ENCODE measurements at places on chromosomes 4 and X.
A peak's percentile ranks its signal among the peaks of the same experiment; 100 is the strongest.

- DNase-seq = no peak
Observed at GRCh38 chr4:108119199-108119800, 49.4 kb downstream of the LEF1 start.

DNA sequence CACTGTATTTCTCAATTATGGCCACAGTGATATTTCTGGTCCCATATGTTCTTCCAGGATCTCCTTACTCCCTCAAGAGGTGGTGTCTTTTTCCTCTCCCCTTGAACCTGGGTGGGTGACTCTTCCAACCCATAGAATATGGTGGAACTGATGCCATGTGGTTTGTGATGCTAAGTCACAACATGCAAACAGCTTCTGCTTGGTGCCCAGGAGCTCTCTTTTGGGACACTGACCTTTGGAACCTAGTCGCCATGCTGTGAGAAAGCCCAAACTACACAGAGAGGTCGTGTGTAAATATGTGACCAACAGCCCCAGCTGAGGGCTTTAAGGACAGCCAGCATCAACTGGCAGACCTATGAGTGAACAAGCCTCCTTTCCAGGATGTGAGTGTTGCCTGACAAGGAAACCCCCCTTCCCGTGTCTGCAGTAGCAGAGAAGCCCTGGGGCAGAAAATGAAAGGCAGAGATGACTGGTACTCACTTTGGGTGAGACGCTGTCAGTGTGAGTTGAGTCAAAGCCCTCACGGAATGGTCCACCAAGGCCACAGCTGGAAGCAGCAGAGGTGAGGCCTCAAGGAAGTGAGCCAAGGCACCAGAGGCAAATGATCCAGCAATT lies 223.4 kb downstream of the BCOR start:
- no peak for DNase-seq

- DNase-seq = no peak
Observed at GRCh38 chrX:36019125-36019524, 99.6 kb downstream of the CFAP47 start.

- no peak for DNase-seq
Observed at GRCh38 chrX:2336181-2336580, 164.6 kb downstream of the DHRSX start.

GRCh38 chr4:168832763-168833575 lies 177.1 kb downstream of the CBR4 start:
- DNase-seq = peak; percentile 23

DNA sequence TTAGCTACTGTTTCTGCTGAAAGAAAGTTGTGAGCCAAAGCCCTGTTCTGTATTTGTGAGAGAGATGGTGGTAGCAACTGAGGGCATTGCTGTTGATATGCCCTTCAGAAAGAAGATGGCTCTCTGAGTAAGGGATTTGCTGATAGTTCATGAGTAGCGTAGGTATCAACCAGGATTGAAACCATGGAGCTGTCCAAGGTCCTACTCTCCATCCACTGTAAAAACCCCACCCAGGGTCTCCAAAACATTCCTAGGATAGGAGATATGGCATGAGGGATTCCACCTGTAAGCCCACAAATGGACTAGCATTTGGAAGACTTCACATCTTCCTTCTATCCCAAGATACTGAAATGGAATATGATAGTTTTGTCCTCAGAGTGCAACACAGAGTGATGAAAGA lies 277.1 kb upstream of the PRKX start:
- no peak for DNase-seq

GRCh38 chrX:118637997-118638396 lies 89.4 kb upstream of the IL13RA1 start:
- DNase-seq = no peak

GRCh38 chr4:104395168-104395614 lies 99.5 kb downstream of the CXXC4 start:
- no peak for DNase-seq

DNA sequence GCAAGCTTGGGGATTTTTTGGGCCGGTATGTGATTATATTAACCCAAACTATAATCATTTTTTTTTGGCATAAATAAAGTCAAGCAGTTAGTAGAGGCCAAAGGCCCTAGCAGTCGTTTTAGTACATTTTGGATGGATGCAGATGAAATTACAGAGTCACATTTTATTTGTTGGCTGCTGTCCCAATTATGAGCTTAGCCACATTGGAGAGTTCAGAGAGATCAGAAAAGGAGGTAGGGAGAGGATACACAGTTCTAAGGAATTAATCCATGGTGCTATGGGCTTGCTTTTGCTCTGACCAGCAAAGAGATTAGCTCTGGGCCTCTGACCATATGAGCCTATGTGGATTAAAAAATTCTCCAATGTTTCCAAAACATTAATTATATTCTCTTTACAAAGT lies 395.1 kb downstream of the RAPGEF2 start:
- no peak for DNase-seq

- peak; percentile 79 for DNase-seq
Observed at GRCh38 chr4:164731827-164732474, 22.0 kb upstream of the SMIM31 start.

DNA sequence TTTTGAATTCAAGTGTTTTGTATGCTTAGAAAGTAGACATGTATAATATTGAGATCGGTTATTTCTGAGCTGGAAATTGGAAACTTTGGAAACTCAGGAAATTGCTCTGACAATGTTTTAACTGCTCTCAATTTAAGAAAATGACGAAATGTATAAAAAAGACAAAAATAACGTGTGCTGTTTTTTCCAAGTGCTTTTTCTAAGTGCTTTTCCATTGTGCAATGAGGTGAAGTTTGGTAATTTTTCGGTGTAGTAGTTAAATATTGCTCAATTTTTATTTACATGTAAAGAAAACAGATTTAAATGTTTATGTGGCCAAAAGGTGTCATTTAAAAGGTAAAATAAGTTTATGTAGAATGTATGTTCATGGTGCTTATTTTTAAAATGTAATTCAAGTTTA lies 39.4 kb upstream of the RHOH start:
- DNase-seq = no peak

DNA sequence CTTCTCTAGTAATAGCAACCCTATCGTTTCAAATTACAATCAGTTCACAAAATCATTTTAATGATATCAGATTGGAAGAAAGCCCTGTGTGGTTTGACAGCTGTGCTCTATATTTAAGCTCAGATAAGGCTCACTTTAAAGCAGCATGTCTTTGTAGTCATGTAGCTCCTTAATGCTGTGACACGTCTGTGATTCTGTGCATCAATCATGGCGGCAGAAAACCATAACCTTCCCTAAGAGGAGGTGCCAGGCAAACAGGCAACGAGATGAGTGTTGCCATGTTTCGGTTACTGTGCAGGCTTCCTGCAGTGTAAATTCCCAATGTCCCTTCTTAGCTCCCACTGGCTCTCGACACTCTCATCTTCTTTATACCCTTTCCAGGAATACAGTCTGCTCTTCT lies 212.7 kb downstream of the GRID2 start:
- no peak for DNase-seq

- DNase-seq = no peak
Observed at GRCh38 chr4:90241008-90241407, 113.8 kb downstream of the CCSER1 start.

DNA sequence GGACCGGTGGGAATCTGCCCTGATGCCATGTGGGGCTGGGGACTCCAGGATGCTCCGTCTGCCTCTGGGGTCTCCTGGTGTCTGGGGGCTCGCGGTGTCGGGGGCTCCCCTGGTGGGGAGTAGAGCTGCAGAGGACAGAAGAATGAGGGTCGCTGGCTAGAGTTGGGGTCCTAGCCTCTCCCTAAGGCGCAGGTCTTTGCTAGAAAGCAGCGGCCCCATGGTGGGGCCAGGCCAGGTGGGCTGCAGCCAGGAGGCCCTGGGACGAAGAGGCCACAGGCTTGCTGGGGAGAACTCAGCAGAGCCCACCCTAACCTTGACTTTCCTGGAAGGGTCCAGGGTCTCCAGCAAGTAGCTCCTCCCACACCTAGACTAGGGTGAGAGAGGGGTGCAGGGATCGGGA lies 21.4 kb downstream of the FGFRL1 start:
- no peak for DNase-seq

DNA sequence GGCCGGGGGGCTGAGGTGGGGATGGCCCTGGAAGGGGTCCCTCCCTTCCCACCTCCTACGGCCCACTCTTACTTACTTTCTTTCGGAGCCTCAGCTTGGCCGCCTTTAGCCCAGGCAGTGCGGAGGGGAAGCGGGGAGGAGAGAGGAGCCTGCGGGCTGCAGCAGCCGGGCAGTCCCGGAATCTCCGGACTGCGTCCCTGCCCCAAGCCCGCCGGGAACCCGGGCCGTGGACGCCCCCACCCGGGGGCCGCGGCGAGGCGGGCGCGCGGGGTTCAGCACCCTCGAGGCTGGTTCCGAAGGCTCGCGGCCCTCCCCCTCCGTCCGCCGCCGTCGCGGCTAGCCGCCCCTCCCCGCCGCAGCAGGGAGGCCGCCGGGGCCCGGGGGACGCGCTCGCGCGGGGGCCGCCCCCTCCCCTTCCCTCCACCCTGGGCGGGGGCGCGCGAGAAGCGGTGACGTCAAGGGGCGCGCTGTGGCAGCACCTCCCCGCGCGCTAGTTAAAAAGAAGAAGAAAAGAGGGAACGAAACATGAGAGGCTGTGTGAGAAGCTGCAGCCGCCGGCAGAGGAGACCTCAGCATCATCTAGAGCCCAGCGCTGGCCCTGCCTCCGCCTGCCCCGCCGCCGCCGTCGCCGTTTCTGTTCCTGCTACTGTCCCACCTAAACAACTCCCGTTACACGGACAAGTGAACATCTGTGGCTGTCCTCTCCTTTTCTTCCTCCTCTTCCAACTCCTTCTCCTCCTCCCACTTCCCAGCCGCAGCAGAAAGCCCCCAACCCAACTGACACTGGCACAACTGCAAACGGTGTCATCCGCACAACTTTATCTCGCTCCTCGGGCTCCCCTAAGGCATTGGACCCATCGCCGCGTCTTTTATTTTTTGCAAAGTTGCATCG lies at the start of gene HHIP:
TSS of gene HHIP (plus strand) at position 526 of the 892 bp plus-strand sequence. CDS start 520 bp downstream, outside the sequence.
- peak; percentile 69 for DNase-seq

- no peak for DNase-seq
Observed at GRCh38 chr4:73730292-73730691, 10.1 kb upstream of the CXCL8 start.

DNA sequence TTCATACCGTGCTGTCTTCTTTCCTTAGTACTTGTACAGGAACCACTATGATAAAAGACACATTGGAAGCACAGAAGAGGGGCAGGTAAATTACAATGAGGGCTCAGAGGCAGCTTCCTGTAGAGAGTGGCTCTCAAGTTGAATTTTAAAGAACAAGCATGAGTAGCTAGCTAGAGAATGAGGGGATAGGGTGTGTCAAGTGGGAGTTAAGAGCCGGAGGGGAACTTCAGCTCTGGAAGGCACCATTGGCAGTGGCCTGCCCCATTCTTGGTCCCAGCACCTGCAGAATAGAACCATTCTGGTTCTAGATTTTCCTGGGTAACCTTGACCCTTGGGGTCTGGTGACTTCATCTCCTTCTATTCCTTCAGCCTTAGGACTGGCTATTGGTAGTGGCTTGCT lies 34.0 kb upstream of the JADE1 start:
- DNase-seq = no peak

DNA sequence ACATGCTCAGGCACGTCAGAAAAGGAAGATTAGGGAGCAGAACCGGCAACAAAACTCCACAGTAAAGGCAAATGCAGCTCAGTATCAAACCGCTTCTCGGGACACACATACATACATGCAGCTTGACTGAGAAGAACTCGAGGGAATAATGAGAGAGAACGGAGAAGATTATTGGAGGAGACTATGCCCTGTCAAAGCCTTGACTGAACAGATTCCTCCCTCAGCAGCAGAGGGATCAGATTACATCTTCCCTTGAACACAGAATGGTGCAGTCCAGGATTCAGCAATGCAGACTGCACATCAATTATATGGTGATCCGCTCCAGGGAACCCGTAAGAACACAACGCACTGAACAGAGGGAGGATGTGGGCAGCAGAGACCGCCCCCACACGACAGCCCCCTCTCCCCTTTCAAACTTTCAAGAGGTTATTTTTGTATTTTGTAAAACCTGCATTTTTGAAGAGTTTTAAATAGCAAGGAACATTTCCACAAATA lies 183.2 kb downstream of the FBXW7 start:
- DNase-seq = peak; percentile 87

DNA sequence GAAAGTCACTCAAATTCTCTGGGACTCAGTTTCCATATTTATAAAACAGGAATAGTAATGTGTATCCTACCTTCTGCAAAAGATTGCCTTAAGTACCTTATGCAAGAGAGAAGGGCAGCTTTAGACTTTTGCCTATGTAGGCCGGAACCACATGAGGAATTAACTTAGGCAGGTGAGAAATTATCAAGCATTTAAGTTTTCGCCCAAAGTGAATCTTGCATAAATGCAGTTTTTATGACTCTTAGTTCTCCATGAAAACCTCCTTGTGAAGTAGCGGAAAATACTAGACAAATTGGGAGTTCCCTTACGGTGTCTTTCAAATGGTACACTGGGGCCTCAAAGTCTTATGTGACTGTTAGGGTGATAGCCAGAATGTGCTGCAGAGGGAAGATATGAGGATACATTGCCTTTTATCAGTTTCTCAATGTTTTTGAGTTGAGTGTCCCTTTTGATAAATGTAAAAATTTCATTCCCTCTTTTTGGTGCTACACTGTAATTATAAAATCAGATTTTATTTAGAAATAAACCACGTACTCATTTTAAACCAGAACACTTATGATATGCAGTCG lies 2.6 kb downstream of the SH2D1A start:
- DNase-seq = no peak

GRCh38 chrX:112768563-112768962 lies 72.1 kb downstream of the AMOT start:
- no peak for DNase-seq

GRCh38 chr4:3287972-3288570 lies 4.8 kb upstream of the RGS12 start:
- DNase-seq = no peak
